LHCN-M2 (cell line): ENCODE measurements at places on chromosomes 2 and 18.

DNA sequence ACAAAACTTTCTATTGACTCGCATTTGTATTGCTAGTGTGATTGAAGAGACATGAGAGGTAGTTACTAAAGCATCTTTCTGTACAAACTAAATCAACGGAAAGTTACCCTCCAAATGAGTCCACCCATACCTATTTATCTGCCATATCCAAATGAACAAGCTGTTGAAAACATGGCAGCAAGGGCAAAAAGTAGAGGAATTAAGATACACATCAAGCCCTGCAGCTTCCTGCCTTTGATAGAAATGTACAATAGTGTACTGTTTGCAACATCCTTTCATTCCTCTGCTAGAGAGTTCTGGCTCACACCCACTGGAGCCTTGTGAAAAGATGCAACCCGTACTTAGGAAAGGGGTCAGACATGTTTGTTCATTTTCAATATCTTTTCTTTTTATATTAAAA is 122.5 kb downstream of the ERBB4 start:
- DNase-seq, result no peak

DNA sequence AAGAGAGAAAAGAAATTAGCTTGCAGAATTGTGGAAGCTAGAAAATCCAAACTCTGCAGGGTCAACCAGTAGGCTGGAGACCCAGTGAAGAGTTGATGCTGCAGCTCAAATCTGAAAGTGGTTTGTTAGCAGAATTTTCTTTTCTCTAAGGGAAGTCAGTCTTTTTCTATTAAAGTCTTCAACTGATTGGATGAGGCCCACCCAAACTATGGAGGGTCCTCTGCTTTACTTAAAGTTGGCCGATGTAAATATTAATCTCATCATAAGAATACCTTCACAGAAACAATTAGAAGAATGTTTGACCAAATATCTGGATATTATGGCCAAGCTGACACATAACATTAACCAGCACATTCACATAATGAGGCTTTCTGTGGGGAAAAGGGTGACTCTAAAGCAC is 73.7 kb downstream of the FTCDNL1 start:
- no peak for DNase-seq

- no peak for DNase-seq
Measured at GRCh38 chr2:106857882-106858478, 28.0 kb downstream of the ST6GAL2 start.

DNA sequence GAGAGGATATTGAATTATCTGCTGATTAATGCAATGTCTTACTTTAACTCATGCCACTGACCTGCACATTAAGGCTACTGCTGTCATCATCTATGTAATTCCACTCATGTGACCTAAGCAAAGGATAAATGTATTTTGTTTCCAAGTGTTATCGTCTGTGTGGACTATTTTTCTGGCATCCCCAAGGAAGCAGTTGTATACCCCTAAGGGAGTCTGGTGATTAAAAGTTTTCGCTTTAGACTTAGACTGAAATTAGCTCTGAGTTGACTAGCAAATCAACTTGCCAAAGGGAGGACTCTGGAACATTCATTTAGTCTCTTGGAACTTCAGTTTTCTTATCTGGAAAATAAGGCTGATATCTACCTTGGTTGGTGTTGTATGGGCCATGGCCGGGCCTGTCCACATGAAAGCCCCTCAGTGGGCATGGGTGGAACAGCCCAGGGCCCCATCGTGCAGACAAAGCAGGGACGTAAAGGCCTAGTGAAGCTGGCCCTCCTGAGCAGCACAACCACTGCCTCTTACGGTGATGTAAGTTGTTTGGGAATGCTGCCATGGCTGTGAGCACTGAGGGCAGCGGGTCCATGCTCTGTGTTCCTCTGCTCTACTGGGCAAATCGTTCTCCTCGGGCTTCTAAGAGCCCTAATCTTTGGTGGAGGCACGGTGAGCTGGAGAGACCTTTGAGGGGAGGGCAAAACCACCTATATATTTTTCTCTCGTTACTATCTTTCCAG is 144.4 kb upstream of the RNF152 start:
- DNase-seq, result no peak

DNA sequence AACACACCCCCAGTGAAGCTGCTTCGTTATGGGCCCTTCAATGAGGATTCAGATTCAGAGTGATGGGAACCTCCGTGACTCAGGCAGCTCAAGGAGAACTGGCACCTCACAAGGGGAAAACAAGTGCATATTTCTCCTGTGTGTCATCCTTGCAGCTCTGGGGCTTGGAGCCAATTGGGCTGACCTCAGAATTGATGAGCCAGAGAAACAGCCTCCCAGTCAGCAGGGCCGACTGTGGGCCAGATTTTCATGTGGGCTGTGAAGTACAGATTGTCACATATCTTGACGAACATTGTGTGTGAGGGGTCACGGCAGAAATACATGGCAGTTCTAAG is 189.6 kb upstream of the SP5 start:
- peak; percentile 98 for DNase-seq

GRCh38 chr2:55999790-56000189 is 76.2 kb upstream of the EFEMP1 start:
- DNase-seq, result no peak
